RCC 7860 (cell line): ENCODE measurements at places on chromosomes 6 and 20.

GRCh38 chr6:106666282-106667021 lies 37.1 kb downstream of the QRSL1 start:
- DNase-seq, result no peak

- peak; percentile 78 for DNase-seq
These were observed 497.7 kb upstream of the MARCKS start for GRCh38 chr6:113359155-113360140.

DNA sequence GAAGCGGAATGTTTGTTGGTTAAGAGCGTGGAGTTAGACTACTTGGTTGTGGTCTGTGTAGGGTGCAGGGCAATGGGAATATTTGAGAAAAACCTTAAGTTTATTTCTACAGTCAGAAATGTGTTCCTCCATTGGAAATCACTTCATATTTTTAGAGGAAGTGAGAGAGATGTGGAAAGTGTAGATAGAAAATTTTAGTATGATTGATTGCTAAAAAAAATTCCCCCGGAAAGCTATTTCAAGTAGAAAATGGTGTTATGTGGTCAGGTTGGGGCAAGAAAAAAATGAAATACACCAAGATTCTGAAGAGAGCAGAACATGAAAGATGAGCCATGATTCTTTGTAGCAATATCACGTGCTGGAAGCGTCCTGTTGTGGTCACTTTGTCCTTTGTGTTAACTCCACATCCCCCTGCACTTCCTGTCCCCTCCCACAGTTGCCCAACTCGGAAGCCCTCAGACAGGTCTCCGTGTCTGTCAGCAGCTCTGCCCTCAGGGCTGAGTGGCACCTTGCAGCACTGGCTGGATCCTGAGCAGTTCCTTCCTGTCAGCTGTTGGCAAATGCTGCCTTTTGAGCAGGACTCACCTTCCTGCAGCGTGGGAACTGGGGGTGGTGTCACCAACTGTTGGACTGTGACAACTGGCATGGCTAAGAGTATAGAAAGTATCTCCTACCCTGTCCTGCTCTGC lies 137.5 kb upstream of the SLC24A3 start:
- no peak for DNase-seq

GRCh38 chr6:6679633-6680032 lies 91.1 kb downstream of the LY86 start:
- DNase-seq, result no peak

DNA sequence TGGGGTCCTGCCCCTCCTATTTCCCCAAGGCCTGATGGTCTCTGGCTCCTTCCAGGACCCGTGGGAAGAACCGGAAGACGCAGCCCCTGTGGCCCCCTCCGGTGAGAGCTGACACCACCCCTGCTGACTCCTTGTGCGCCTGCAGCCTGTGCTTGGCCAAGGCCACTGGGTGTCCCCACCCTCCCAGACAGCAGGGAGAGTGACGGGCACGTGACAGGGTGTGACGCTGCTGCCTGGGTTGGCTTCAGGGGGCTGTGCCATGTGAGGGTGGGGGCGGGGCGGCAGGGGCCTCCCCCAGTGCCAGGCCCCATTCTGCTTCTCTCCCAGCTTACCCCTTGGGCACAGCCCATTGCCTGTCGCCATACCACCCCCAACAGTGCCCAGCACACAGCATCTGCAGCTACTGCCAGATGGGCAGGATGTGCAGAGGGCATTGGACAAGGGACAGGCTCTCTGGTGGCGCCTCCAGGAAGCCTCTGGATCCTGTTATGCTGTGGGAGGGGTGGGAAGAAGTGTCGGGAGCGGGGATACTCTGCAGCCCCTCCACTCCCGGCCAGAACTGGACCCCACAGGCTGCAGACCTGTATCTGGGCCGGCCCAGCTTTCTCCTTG lies 2.9 kb downstream of the BIRC7 start:
- DNase-seq, result no peak

- peak; percentile 9 for DNase-seq
These were observed at the start of gene GPX5 for GRCh38 chr6:28525496-28526039. TSS of gene GPX5 (plus strand) at chr6:28525881. CDS start at chr6:28526014, 133 bp downstream.

GRCh38 chr20:18712131-18712530 lies 101.5 kb upstream of the SCP2D1 start:
- DNase-seq, result no peak

DNA sequence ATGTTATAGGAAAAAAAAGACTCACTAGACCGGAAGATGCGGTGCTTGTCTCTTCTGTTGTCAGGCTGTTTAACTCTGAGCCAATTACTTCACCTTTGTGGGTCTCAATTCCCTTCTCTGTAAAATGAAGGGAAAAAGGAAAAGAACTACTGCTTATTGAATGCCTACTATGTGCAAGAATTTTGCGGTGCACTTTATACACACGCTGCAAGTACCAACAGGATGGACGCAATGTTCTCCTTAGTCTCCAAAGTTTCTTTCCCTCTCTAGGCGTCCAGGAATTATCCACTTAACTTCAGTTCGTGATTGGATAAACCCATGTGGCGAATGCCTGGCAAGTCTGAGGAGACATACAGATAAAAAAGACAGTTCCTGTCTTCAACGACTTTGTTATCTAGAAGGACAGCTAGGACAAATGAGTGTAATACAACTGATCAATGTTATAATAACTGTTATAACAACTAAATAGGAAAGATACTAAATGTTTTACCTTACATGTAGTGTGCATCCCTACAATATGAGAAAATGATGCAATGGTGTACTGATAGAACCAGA lies 69.0 kb upstream of the JARID2 start:
- DNase-seq, result no peak

DNA sequence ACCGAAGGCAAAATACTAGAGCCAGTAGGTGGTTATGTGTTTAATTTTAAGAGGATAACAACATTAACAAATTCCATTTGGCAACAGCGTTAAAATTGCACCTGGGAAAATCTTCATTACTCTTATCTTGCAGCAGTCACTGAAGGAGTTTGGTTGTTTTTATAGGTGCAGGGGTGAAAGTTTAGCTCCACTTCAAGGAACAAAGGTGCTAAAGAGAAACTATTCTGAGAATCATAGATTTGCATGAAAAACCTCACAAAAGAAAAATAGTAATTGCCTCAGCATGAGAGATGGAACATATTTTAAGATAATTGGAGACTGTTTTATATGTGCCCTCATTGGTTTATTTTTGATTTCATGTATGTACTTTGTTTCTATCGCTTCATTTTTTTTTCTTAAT lies 444.4 kb downstream of the UTRN start:
- DNase-seq, result no peak

GRCh38 chr6:163945808-163946207 lies 531.3 kb downstream of the QKI start:
- DNase-seq, result no peak

GRCh38 chr6:145028144-145028818 lies 707.0 kb downstream of the EPM2A start:
- DNase-seq, result peak; percentile 38

DNA sequence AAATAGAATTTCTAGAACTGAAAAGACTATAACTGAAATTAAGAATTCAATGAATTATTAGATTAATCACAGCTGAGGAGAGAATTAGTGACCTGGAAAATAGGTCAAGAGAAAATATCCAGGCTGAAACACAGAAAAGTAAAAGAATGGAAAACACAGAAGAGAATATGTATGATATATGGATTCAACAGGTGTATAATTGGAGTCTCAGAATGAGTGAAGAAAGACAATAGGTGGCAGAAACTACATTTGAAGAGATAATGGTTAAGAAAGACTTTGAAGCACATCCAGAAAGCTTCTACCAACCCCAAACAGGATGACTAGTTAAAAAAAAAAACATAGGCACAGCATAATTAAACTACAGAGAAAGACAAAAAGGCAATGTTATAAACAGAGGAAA lies 196.2 kb upstream of the ASCC3 start:
- DNase-seq, result no peak

- no peak for DNase-seq
These were observed 2.0 kb downstream of the CTNNBL1 start for GRCh38 chr20:37695684-37696342.

DNA sequence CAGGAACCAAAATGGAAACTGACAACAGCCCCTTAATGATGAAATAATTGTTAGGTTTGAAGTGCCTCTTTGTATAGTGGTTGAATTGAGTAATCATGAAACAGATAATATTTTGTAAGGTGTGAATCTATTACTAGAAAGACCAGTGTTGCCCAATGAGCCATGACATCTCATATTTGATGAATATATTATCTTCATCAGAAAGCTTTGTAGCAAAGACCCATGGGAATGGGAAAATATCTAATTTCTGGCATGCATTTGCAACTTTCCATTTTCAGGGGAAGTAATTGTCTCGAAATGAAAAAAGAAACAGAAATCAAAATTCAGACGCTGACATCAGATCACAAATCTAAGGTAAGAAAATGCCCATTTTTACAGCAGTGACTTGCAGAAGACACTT lies 57.3 kb upstream of the LAMP5 start:
- DNase-seq, result no peak

GRCh38 chr6:141969201-141969600 lies 163.5 kb upstream of the GJE1 start:
- DNase-seq, result no peak

DNA sequence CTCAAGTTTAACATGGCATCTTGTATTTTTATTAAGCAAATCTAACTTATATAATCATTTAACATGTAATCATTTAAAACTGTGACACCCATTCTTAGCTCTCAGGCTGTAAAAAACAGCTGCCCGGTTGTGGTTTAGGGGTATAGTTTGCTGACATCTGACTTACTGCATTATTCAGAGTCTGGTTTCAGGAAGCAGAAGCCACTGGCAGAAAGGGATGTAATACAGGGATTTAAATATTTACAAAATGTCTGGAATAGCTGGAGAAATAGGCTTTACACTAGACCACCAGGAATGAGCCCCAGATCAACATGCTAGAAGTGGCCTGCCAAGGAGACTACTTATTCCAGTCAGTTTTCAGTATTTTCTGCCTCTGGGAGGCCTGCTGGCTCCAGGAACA lies 421.1 kb downstream of the CD109 start:
- DNase-seq, result no peak

- DNase-seq, result no peak
These were observed 37.2 kb upstream of the DOK5 start for GRCh38 chr20:54438166-54438565.

- no peak for DNase-seq
These were observed 323.1 kb upstream of the AGPAT4 start for GRCh38 chr6:161596807-161597520.

DNA sequence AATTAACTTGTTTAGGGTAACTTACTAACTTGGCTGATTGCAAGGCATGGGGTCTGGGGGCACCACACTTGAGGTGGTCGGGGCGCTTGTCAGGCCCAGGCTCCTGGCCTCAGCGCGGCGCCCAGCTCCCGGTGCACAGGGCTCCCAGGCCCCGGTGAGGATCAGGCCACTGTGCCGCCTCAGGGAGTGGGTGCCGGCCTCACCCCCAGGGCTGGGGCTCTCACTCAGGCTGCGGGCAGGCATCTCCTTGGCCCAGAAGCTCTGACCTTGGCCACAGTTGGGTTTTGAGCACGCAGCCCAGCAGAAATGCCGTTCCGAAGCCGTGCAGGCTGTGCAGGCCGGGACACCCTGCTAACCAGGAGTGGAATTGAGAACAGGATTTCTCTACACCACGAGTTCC lies 37.8 kb upstream of the BHLHE23 start:
- DNase-seq, result no peak

GRCh38 chr20:37190354-37191112 lies 11.2 kb upstream of the MROH8 start:
- no peak for DNase-seq

GRCh38 chr6:158531566-158531965 lies 28.3 kb upstream of the TMEM181 start:
- DNase-seq, result no peak

- DNase-seq, result no peak
These were observed 35.8 kb downstream of the METTL24 start for GRCh38 chr6:110322151-110322873.

- DNase-seq, result no peak
These were observed 58.5 kb downstream of the ANKS1A start for GRCh38 chr6:34947561-34947960.

DNA sequence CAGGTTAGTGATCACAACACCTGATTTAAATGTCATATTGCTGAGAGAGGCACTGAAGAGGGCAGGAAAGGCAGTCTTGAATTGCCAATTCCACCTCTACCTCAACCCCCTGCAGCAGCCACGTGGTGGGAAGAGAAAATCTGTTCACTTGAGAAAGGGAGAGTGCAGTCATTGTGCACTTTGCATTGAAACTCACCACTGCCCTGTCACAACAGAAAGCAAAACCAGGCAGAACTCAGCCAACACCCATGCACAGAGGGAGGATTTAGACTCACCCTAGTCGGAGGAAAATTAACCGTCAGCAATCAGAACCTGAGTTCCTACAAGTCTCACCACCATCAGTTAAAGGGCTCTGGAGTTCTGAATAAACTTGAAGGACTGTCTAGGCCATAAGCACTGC lies 1040.2 kb downstream of the HACE1 start:
- DNase-seq, result no peak

- DNase-seq, result no peak
These were observed 178.4 kb upstream of the HDDC2 start for GRCh38 chr6:125480146-125480545.

GRCh38 chr6:80174900-80175572 lies 68.6 kb downstream of the BCKDHB start:
- DNase-seq, result peak; percentile 7

- no peak for DNase-seq
These were observed 56.0 kb downstream of the MAP3K7 start for GRCh38 chr6:90530882-90531281.

GRCh38 chr20:39633689-39634088 lies 671.5 kb downstream of the DHX35 start:
- no peak for DNase-seq

- DNase-seq, result no peak
These were observed 808.4 kb upstream of the CITED2 start for GRCh38 chr6:140182821-140183220.

GRCh38 chr6:71326611-71327010 lies 38.0 kb downstream of the OGFRL1 start:
- DNase-seq, result no peak

DNA sequence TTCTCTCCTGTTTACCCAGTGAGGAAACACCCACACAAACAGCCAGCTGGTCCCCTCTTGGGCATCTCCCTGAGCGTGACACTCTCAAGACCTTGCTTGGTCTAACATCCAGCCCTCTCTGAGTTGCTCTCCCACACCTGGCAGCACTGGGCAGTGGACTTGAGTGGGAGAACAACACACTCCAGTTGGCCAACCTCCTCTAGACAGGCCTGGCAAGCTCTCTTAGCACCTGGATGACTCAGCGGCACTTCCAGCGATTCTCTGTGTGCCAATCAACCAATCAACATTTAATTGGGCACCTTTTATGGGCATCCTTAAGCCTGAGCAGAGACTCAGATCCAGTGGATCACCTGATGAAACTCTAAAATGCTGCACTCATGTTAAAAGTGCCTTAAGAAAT lies 76.6 kb upstream of the QKI start:
- DNase-seq, result no peak
